Activated gamma-delta T cell (primary cell): ENCODE measurements at places on chromosomes 3 and 15.

GRCh38 chr3:50259432-50260026, 9.4 kb upstream of the SEMA3B start:
- no peak for DNase-seq

DNA sequence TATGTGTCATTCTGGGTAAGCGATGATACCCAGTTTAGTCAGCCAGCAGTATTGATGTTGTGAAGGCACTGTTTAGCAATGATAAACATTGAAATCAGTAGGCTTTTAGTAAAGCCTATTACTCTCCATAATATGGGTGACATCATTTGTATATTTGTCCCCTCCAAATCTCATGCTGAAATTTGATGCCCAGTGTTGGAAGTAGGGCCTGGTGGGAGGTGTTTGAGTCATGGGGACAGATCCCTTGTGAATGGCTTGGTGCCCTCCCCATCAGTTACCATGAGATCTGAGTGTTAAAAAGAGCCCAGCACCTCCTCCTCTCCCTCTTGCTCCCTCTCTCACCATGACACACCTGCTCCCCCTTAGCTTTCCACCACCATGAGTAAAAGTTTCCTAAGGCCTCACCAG, 31.4 kb upstream of the FAN1 start:
- DNase-seq = no peak

GRCh38 chr3:16600780-16601536, 4.3 kb downstream of the DAZL start:
- no peak for DNase-seq

- no peak for DNase-seq
Measured at GRCh38 chr3:147119989-147120388, 286.4 kb downstream of the ZIC4 start.

DNA sequence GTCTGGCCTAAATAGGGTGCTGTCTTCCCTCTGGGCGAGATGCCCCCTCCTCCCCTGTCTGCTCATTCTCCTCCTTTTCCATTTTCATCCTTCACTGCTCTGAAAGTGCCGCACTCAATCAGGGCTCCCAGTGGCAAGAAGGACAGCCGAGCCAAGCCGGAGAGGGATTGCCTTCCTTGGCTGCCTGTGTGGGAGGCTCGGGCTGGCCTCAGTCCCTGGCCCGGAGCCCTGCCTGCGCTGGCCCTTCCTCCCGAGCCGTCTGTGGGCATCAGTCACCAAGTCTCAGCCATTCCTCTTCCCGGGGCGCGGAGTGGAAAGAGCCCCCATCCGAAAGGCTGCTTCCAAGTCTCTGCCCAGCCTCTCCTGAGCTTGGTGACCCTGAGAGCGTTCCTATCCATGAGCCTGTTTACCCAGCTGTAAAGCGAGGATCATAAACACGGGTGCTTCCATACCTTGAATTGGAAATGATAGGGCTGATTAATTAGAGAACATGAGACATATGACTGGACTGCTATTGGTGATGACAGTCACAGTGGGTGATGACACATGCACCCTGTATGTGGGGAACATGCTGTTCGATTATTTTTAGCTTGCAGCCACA, 59.1 kb upstream of the TLE3 start:
- no peak for DNase-seq

- DNase-seq = no peak
Measured at GRCh38 chr15:35289024-35289617, 204.0 kb upstream of the NANOGP8 start.

DNA sequence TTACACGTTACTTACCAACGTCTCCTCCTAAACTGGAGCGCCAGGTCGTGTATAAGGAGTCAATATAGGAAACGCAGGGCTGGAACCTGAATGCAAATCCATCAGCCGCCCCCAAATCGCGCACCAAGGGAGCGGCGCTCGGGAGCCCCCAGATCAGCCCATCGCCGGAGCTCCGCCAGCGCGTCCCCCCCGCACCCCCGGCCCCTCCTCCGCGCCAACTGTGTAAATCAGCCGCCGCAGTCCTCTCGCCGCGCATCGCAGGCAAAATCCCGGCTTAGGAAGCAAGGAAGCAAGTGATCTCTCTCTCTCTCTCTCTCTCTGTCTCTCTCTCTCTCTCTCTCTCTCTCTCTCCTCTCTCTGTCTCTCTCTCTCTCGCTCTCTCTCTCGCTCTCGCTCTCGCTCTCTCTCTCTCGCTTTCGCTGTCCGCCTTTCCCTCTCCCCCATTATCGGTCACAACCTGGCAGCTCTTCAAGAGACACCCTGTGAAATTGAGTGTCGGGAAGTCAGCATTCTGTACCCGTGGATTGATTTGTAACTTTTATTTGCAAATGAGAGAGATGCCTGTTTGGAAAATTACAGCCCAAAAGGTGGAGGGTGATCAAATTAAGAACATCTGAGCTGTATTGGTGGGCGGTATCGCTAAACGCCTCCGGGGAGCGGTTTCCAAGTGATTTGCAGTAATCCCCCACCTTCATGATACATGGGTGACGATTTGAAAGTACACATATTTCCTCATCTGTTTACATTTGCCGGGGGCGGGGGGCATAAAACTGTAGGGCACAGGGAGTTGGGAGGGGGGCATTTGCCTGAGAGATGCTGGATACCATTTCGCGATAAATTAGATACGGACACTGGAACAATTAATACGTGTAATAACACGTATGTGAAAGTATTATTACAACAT, 645 bp upstream of the SLITRK3 start:
- DNase-seq = no peak

- DNase-seq = no peak
Measured at GRCh38 chr3:94928921-94929320, 866.1 kb downstream of the NSUN3 start.

- DNase-seq = no peak
Measured at GRCh38 chr3:45034612-45035252, 8.6 kb downstream of the CLEC3B start.

- no peak for DNase-seq
Measured at GRCh38 chr15:74497584-74497983, 36.6 kb upstream of the UBL7 start.

GRCh38 chr3:159763011-159763601, 225.5 kb upstream of the IL12A start:
- no peak for DNase-seq

DNA sequence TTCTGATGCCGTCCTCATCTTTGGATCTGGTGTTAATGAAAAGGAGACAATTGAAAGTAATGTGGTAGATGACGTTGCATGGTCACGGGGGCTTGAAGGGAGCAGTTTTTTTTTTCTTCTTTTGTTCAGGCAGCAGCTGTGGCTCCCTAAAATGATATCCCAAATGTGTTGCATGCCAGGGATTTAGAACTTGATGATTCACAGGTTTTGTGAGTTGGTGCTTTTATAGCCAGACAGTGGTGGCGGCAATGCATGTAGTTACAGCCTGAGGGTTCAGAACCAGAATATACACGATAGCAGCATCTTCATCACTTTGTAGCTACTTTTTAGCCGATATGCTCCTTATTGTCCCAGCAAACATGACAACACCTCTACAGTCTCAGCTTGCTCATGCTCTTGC, 133.4 kb downstream of the CHST2 start:
- no peak for DNase-seq

DNA sequence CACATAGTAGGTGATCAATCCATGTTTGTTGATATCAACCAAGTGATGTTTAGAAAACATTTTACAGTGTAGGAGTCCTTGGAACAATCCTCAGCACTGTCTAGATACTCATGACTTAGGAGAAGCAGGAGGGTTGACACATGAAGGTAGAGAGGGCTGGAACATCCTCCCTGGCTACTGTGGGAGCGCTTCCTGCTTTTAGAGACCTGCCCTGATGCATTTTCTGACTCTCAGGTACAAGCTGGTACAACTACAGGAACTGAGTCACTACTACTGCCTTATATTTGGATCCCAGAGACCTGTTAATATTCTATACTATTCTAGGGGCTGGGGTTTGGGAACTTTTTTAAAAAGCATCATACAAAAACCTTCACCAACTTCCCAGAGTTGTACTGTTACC, 20.1 kb downstream of the GPR156 start:
- no peak for DNase-seq

DNA sequence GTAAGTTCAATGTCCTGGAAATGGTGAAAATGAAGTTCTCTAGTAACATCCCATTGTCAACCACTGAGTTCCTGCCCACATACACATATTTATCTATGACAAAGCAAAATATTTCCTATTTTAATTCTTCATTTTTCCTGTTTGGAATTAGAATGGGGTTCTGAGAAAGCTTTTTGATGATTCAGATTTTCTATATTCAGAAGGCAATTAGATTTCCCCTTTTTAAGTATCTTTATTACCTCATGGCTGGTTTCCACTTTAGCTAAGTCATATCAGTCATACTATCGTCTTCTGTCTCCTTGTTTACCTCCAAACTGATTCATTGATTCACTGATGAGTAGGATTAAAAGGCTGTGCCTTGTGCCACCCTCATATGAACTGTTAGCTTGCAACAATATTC, 17.9 kb downstream of the ETFA start:
- DNase-seq = no peak

DNA sequence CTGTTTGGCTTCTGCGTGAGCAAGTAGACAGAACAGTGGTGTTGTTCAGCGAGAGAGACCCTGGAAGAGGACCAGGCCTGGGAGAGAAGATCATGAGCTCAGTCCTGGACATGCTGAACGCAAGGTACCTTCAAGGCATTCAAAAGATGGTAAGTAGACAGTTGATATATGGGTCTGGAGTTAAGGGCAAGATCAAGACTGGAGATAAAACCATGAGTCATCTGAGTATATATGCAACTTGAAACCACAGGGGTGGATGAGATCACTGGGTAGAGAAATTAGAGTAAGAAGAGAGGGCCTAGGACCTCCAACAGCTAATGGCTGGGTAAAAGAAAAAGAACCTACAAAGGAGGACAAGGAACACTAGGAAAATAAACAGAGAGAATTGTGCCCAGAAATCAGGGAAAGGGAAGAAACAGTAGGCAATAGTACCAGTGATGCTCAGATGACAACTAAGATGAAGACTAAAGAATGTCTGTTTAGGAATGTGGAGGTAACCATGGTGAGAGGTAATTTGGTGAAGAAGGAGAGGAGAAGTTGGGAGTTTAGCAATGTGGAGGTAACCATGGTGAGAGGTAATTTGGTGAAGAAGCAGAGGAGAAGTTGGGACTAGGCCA, 343.2 kb upstream of the ADAMTS9 start:
- no peak for DNase-seq

DNA sequence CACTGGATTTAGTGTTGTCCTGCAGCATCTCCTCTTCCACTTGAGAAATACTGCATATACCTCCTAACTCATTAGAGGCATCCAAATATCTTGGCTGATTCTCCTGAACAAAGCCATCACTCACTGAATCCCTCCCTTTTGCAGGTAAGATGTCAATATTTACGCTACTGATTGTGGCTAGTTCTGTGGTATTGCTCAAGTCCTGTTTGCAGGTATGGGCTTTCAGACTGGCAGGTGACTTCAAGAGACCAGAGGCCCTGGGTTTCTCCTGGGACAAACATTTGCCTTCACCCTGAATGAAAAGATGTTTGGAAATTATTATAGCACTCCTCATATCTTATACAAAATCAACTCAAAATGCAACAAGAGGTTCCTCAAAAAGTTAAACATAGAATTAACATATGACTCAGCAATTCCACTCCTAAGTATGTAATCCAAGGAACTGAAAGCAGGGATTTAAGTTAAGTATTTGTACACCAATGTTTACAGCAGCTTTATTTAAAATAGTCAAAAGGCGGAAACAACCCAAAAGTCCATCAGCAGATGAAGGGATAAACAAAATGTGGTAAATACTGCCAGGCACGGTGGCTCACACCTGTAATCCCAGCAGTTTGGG, 18.6 kb downstream of the NEK4 start:
- DNase-seq = no peak

GRCh38 chr3:55620351-55621025, 133.4 kb upstream of the WNT5A start:
- DNase-seq = no peak

GRCh38 chr15:29055876-29056275, 170.1 kb downstream of the APBA2 start:
- no peak for DNase-seq

DNA sequence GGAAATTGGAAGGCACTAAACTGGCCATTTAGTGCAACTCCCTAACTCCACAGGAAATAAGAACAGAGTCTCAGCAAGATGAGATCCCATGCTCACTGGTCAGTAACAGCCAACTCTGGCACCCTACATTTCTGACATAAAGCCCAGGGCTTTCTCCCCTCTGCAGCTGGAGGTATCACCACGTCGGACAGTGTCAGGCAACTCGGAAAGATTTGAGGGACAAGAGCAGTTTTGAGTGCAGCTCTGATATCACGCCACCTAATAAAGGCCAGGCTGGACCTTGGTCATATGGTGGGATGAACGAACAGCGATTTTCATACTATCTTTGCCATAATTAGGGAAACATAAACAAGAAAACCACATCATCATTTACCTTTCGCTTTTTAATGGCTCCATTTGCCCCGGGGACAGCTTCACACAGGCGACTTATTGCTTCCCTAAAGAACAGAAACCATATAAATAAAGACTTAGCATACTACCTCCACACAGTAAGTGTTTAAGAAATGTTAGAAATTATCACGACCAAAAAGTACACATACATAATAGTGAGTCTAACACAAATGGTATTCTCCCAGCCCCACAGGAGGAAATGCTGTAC, 12.5 kb downstream of the EID1 start:
- no peak for DNase-seq

- DNase-seq = no peak
Measured at GRCh38 chr3:135141160-135141559, 346.1 kb downstream of the EPHB1 start.

GRCh38 chr15:60154764-60155325, 150.7 kb downstream of the FOXB1 start:
- no peak for DNase-seq

- no peak for DNase-seq
Measured at GRCh38 chr3:48960841-48961413, 29.1 kb upstream of the P4HTM start.

GRCh38 chr3:27844052-27844675, 122.0 kb upstream of the EOMES start:
- DNase-seq = no peak

DNA sequence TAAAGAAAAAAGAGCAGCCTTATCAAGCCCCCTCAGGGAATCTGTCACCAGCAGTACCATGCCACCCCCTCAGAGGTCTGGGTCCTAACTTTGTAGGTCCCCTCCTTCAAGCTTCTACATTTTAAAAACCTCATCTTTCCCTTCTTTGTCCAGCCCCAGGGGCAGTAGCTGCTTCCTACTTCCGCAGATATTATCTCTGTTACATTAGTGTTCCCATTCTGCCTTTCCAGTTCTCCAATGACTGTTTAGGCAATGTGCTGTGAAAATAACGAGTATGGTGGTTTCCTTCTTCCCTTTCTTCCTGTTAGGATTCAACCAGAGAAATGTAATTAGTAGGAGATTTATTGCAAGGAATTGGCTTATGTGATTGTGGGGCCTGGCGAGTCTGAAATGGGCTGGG, 126.1 kb upstream of the TNIK start:
- DNase-seq = no peak

DNA sequence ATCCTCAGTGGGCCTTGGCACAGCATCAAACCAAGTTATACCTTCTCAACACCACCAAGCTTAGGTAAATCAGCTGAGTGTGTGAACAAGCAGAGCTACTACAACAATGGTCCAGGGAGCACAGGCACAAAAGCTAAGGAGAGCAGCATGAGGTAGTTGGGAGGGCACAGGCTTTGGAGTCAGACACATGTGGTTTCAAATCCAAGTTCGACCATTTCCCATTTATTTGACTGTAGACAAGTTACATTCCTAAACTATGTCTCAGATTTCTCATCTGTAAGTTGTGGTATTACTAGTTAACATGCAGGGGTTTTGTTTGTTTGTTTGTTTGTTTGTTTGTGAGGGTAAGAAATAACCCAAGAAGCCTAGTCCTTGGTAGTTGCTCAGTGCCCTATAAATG, 46.9 kb downstream of the MLH1 start:
- DNase-seq = no peak
